Cerebellum (tissue), 4 donors: ENCODE measurements at places on chromosomes 16 and 17.

DNA sequence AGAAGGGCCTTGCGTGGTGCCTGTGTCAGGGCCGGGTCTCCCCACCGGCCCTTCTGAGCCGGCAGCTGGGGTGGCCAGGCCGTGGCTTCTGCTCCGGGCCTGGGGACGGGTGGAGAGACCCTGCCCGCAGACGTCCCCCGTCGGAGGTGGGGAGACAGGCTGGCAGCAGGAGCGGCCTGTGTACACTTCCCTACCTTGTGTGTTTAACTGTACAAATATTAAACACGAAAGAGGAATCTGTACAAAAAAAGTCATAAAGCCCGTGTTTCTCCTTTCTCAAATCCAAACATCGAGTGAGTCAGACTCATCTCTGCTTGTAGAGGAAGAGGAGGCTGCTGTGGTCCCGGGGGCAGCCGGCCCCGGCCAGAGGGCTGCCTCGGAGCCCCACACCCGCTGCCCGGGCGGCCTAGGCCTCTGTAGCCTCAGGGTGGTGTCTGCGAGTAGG lies 2.0 kb downstream of the CACNA1H start:
- DNase-seq = no peak

DNA sequence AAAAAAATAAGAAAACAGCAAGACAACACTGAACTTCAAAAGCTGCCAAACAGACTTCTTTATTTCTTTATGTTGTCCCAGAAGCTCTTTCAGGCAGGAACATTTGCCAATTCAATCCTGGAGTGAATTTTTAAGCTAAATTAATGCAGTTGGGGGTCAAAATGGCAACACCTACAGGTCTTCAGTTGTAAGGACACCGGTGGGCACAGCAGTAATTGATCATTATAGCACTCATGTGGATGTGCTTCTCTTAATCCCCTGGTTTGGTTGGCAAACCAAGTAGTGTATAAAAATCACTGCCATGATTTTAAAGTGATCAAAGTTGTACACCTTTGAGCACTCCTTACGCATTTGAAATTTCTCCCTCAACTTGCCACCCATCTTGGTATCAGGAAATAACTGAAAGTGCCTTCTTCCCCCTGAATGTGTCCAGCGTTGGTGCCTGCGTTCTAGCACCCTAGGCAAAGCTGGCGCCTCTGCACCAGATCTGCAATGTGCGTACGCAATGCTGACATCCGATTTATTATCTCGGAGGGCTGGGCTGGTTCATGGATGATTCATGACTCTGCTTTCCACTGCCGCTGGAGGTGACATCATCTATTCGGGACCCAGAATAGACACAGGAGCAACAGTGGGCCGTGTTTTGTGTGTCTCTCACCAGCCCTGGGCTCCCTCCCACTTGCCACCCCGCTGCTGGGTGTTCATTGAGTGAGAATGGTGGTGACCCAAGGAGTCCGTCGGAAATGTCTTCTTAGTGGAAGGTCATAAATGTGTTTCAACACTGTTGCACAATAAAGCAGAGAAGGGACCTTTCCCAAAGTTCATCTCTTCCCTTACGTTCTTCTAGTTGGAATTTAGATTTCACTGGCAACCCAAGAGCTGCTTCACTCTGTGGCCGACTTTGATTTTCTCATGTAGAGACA lies 203.4 kb downstream of the CCDC182 start:
- no peak for DNase-seq

- no peak for DNase-seq
Measured at GRCh38 chr16:13036600-13036999, 135.2 kb downstream of the SHISA9 start.

DNA sequence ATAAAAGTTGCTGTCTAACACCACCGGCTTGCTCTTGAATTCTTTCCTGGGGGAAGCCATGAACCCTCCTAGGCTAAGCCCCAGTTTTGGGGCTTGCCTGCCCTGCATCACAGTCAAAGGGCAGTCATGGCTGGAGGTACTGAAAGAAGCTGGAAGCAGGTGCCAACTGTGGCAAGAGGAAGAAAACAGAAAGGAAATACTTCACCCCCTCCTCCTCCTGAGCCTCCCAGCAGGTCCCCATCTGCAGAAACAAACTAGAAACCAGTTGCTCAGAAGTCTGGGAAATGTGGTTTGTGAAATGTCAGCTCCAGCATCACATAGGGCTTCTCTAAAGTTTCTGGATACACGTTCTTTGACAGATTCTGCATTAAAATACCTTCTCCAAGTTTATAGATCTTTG lies 150.0 kb upstream of the PSMD7 start:
- no peak for DNase-seq

DNA sequence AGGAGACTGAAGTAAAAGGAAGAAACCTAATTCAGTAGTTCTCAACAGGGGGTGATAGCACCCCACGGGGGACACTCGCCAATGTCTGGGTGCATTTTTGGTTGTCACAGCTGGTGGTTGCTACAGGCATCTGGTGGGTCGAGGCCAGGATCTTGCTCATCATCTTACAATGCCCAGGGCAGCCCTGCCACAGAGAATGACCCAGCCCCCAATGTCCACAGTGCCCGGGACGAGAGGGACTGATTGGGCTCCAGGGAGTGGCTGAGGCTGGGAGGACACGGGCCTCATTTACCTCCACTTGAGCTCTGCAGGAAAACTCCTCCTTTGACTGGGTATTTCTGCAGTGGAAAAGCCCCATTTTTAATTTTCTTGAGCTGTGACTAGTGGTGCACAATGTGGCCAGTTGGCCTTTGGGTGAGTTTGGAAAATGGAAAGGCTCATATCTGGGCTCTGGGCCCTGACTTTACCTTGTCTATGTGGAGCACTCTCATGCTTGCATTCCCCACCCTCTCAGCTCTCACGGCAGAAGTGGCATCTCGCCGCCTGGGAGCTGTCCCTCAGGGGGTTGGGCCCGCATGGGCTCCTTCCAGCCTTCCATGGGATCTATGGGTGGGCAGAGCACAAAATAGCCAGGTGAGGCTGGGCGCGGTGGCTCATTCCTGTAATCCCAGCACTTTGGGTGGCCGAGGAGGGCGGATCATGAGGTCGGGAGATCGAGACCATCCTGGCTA lies 37.7 kb upstream of the IRF8 start:
- DNase-seq = no peak

DNA sequence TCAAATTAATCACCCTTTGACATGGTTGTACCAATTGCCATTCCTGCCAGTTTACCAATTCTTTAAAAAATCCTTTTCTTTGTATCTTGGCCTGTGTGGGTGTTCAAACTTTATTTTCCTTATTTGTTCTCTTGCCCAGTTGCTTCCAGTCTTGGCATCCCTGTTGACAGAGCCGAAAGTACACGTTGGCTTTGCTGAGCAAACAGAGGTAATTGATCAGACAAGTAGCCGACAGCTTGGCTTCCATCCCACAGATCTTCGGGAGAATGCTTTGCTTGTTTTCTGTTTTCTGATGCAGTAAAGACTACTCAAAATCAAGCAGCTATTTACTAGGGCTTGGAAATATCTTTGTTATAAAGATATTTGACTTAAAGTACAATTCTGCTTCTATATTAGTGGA lies 506.8 kb upstream of the SALL1 start:
- DNase-seq = no peak

DNA sequence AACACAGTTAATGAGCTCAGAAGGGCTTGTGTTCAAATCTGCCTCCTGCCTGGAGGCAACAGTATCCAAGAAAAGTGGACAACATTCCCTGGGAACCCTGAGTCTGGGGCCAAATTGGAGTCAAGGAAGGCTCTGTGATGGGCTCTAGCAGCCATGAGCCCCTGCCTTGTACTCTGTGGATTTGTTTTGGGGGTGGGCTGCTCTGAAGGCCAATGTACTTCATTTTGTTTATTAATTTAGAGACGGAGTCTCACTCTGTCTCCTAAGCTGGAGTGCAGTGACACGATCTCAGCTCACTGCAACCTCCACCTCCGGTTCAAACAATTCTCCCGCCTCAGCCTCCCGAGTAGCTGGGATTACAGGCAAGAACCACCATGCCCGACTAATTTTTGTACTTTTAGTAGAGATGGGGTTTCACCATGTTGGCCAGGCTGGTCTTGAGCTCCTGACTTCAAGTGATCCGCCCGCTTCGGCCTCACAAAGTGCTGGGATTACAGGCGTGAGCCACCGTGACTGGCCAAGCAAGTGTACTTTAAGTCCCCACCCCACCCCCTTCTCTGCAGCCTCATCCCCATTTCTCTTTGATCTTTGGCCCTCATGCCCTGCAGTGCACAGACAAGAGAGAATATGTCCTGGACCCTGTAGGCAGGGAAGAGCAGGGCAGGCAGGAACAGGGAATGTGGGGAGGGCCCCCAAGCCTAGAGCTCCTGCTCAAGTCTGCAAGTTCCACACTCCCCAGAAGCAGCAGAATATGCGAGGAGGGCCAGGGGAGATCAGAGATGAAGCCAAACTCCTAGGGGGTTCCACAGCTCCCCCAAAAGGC lies 2.7 kb upstream of the GIP start:
- DNase-seq = no peak

DNA sequence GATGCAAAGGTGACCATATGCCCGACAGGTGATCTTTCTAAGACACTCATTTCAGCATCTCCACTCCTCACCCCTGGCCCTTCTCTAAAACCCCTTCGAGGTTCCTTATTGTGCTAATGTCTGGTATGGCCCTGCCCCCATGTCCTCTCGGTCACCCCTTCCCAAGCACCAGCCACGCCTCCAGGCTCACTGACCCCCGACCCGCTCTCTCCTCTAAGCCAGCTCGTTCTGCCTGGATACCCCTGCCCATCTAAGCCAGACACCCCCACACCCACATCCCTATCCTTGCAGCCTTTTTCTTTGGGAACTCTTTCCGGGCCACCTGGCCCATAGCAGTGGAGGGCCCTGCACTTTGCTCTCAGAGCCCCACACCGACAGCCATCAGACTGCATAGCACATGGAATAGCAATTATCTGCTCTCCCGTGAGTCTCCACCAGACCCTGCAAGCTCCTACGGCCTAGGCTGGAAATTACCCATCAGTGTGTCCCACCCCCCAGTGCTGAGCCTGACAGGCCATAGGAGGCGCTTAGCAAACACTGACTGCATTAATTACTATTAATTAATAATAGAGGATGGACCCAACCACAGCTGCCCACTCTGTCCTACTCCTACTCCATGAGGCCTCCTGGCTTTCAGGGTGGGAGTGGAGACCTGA lies 176.7 kb downstream of the TMEM132E start:
- no peak for DNase-seq

DNA sequence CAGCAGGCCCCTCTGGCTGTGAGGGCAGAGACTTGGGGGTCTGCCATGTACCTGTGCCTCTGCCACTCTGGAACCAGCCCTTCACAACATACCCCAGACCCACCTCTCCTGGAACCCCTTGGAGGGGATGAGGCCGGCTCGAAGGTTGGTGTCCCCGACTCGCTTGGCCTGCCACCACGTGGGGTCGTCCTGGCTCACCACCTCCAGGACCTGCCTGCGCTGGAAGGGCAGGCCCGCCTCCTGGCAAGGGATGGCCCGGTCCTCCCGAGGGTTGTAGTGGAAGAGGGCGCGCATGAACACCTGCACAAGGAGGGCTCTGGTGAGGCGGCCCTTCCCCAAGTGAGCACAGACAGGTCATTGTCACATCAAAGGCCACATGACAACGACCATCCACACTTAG lies 12.2 kb downstream of the MPP3 start:
- no peak for DNase-seq

- DNase-seq = peak; percentile 74
Measured at GRCh38 chr17:49703557-49704277, 4.0 kb downstream of the SLC35B1 start.

- DNase-seq = no peak
Measured at GRCh38 chr16:56911771-56912571, 20.0 kb upstream of the HERPUD1 start.

- no peak for DNase-seq
Measured at GRCh38 chr17:16287563-16288027, 65.7 kb downstream of the CENPV start.

DNA sequence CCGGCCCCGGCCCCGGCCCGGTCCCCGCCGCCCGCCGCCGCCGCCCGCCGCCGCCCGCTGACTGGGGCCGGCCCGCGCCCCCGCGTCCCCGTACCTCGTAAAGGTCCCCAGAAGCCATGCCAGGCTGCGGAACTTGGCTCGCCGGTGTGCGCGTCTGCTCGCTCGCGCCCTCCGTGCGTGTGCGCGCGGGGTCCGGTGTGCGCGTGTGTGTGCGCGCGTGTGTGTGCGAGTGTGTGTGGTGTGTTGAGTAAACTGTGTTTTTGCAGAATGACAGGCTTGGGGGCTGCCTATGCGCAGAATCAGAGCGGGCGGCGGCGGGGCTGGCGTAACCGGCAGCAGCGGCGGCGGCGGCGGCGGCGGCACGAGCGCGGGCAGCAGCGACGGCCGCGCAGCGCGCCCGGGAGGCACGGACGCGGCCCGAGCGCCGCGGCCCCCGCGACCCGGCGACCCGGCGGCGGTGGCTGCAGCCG lies 307 bp downstream of the CDYL2 start:
- peak; percentile 61 for DNase-seq

DNA sequence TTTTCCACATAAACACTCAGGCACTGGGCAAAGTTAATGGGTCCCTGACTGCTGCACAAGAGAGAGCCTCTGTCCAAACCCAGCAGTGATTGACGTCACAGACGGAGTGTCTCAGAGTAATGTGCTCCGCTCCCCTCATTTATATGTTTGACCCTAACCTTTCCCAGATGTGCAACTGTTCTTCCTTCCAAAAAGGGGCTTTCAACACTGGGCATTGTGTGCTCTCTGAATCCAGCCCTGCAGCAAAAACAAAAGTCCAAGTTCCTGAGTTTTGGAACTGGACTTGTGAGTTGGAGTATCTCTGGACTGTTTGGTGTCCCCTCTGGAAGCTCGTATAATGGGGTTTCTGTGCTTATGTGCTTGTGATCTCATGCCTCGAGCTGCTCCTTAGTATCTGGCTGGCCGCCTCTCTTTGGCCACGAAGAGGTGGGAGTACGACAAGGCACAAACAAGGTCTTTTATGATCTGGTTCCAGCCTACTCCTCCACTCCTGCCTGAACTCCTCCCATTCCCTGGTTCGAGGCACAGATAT lies 76.4 kb upstream of the SMIM36 start:
- DNase-seq = no peak

- no peak for DNase-seq
Measured at GRCh38 chr16:83513008-83513755, 294.6 kb upstream of the HSBP1 start.

GRCh38 chr17:1188812-1189504 lies 9.2 kb upstream of the ABR start:
- DNase-seq = peak; percentile 71

- DNase-seq = no peak
Measured at GRCh38 chr17:47862621-47863440, 11.9 kb upstream of the SP6 start.

DNA sequence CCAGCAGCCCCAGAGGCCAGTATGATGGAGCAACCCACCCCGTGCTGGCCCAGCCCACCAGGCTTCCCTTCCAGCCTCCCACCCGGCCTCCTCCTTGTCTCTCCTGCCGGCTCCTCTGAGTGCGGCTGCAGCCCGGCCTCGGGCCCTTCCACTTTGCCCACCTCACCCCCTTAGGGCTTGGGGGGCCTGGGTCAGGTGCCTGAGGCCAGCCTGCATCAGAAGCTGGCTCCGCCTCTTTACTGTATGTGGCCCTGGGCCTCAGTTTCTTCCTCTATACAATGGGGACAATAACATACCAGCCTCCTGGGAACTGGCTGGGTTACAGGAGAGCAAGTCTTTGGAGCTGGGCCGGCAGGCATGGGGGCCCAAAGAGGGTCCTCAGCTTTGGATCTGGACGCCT lies 221.1 kb upstream of the CIBAR2 start:
- DNase-seq = no peak
